ENCODE measurements at places on chromosomes 5 and 9. TPM values are rescaled to one million over a fixed set of nuclear protein-coding genes. Genes with fewer than 3 reads are reported as not detected.

GRCh38 chr5:94021246-94021645 is 279.8 kb upstream of the POU5F2 start:
- DNase-seq: peak; percentile 44

DNA sequence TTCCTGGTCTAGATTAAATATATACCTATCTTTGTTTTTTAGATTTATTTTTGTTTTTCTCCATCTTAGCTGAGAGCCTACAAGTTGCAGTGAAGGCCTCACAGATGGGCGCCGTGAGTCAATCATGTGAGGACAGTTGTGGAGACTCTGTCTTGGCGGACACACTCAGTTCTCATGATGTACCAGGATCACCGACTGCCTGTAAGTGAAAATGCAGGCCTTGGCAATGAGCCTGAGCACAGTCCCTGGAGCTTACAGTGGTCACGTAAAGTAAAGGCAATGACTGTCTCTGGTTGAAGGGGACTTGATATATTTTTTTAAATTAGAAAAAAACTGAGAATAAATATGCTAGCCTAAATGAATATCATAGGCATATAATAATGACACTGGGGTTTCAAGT is 271.9 kb downstream of the ARHGEF28 start:
- no peak for DNase-seq

The LCN12 gene
- total RNA-seq: not detected

DNA sequence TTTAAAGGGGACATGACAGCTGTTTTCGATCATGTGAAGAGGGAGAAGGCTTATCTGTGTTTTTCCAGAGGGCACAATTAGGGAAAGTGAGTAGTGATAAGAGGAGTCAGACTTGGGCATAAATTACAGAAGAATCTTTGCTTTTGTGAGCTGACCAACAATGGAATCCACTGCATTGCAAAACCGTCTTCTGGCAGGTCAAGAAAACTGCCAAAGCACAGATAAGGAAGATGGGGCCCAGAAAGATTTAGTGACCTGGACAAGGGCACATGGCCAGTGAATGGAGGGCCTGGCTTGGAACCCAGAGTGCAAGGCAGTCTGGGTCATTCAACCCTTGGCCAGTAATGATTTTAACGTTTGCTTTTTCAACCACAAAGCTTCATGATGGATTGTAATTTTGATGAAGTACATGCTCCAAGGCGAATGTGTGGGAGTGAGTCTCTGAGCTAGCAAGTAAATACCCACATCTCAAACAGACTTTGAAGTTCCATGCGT is 153.2 kb upstream of the MAST4 start:
- DNase-seq: peak; percentile 30

GRCh38 chr5:168706655-168707069 is 127.5 kb upstream of the PANK3 start:
- DNase-seq: peak; percentile 41

All from fibroblast of villous mesenchyme (primary cell).